ENCODE measurements at places on chromosomes 6 and 20.

- no peak for DNase-seq
These were observed 165.9 kb downstream of the NRN1 start for GRCh38 chr6:5840734-5841390.

DNA sequence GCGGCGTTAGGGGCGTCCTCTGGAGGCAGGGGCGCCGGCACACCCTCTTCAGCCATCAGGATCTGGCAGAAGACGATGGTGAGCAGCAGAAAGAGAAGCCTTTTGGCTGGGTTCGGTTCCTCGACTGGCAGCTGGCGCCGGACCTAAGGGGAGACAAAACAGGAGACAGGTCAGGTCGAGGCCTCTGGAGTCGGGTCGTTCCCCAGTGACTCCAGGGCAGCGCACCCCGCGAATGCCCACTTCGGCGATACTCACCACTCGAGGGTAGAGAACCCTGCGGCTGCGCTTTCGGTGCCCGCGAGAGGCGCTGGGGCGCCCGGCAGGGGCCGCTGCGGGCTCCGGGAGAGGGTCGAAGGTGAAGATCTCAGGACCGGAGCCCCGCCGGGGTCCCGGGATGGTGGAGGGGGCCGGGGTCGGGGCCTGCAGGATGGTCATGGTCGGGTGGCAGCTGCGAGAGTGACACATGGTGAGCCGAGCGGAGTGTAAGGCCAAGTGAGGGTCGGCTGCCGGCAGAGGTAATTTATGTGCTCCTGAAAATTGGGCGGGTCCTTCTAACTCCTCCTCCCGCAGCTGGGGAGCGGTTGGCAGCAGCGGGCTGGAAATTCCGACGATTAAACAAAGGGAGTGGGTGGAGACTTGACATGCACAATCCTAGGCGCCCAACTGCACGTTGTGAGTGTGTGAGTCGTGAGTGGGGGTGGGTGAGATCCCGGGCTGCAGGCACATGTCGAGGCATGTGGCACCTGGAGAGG lies at the start of gene IER3:
TSS of gene IER3 (minus strand) at position 494 of the 752 bp plus-strand sequence. CDS start at position 465, 29 bp downstream.
- DNase-seq: peak; percentile 98

- DNase-seq: no peak
These were observed 3.2 kb downstream of the USP45 start for GRCh38 chr6:99512033-99512432.

DNA sequence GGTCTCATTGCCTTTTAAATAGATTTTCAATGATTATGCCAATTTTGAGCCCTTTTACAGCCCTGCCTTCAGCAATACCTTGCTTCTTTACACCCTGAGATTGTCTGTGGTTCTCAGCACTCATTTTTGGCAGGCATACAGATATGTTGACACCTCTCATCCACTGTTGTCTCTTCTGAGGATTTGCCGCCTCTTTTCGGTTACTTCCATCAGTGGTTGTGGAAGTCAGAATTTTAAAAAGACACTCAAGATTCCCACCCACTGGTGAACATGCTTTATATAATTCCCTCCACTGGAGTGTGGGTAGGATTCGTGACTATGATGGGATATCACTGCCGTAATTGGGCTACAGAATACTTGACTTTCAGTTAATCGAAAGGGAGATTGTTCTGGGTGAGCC lies 37.4 kb upstream of the KIF13A start:
- DNase-seq: no peak

- DNase-seq: no peak
These were observed 106.6 kb downstream of the SGK1 start for GRCh38 chr6:134211297-134211696.

- peak; percentile 79 for DNase-seq
These were observed 461.0 kb upstream of the JARID2 start for GRCh38 chr6:14784596-14785492.

GRCh38 chr6:111952821-111953540 lies 79.7 kb upstream of the FYN start:
- no peak for DNase-seq

DNA sequence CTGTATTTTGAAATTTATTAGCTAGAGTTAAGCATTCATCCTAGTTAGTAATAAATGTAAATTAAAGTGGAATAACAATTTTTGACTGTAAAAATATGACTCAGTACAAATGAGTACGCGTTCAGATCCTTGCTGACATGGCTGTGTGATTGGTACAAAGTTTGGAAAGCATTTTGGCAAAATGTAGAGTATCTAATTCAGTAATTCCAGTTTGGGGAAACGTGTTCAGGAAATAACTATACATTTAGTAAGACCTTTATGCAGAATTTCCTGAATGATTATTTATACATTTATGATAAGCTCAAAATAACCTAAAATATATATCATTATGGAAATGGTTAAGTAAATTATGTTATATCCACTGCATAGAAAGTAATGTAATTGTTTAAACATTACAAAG lies 8.0 kb downstream of the VTA1 start:
- no peak for DNase-seq

DNA sequence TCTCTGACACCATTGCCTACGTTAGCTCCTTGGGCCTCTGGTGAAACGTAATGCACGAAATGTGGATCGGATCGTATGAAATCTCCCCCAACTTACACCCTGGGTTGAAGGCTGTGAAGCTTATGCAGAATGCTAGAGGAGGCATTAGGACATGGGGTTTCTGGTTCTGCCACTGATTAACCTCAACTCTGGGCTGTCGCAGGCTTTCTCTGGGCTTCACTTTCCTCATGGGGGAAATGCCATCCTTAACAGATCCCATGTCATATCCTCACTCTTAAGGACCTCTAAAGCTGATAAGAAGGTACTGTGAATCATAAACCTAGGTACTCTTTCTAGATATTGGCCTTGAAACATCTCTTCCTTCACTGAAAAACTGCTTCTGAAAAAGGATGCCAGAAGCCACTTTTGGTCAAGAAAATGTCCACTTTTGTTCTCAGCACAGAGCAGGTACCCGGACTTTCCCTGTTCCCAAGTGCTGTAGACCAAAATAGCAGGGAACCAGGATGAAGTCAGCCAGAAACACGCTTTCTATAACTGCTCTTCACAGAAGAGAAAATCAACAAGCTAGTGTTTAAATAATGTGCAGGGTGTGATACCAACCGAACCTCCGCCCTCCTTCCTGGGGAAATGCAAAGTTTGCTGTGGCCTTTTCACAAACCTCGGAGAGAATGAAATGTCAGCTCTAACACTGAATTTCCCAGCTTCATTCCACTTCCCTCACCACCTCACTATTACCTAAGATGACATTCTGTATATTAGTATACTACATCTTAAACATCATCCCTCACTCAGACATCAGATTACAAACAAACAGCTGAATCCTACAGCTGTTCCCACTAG lies 118.9 kb downstream of the BACH2 start:
- no peak for DNase-seq

DNA sequence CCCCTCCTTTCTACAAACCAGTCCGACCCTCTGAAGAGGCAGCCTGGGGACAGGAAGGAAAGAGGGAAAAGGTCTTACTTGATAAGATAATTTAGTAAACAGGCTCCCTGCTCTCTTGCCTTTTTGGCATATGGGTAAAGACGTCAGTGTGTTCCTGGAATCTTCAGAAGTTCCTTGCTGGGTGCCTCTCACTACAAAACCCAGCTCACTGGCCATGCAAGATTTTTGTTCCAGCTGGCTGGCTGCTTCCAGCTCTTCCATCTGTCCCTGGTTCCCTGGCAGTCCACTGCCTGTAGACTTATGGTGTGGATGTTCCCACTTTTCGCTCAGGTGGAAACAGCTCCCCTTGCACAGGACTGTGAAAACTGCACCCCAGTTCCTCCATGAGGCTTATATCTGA lies 57.4 kb downstream of the MOCS1 start:
- no peak for DNase-seq

GRCh38 chr6:170011204-170012036 lies 260.0 kb downstream of the ERMARD start:
- no peak for DNase-seq

GRCh38 chr20:7379621-7380220 lies 560.5 kb downstream of the HAO1 start:
- no peak for DNase-seq

DNA sequence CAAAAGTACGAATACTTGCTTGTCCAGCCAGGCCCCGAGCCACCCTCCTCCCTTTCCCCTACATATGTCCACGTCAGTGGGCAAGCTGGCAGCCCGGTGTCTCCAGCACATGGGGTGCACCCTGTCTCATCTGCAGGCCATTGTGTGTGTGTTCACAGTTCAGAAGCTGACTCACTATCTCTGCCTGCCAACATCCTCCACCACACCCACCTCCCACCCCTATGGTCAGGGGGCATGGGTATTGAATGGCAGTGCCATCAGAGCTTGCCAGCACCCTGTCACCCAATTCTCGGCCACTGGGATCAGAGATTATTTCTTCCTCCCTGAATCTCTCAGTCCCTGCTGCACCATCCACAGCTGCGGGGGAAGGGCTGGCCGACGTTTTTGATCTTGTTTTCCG lies 195.7 kb downstream of the FARS2 start:
- DNase-seq: peak; percentile 72
